ENCODE measurements at places on chromosomes 16 and 17.

GRCh38 chr17:16352667-16353316 is 477 bp downstream of the CENPV start:
- no peak for DNase-seq

DNA sequence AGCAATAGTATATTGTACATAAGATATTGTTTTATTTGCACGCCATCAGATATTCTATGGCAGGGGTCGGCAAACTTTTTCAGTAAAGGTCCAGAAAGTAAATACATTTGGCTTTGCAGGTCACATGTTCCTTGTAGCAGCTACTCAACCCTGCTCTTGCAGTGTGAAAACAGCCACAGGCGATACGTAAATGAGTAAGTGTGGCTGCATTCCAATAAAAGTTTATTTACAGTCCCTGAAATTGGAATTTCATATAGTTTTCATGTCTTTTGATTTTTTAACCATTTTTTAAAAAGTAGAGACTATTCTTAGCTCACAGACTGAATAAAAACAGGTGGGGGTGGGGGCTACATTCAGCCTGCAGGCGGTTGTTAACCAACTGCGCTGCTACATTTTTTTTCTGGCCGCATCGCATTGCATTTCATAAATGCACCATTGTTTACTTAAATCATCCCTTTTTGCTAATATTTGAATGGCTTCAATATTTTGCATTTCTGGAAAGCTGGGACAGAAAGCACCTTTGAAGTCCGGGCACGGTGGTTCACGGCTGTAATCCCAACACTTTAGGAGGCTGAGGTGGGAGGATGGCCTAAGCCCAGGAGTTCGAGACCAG is 50.5 kb upstream of the HAPSTR1 start:
- DNase-seq = no peak

- DNase-seq = no peak
These were observed 3.9 kb downstream of the MXRA7 start for GRCh38 chr17:76706817-76707216.

DNA sequence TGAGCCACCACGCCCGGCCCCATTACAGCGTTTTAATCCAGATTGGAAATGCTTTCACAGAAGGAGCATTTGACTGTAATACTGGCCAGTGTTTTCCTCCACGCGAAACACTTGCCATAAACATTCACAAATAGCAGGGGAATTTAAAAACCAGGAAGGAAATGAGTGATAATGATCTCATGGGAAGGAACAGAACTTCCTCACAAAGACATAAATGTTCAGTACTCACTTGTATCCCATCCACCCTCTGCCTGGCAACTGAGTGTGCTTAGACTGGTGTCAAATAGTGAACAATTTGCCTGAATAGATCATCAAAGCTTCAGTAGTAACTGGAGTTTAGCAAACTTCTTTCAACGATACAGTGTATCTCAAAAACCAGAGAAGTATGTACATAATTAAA is 54.1 kb downstream of the PSMD12 start:
- no peak for DNase-seq

DNA sequence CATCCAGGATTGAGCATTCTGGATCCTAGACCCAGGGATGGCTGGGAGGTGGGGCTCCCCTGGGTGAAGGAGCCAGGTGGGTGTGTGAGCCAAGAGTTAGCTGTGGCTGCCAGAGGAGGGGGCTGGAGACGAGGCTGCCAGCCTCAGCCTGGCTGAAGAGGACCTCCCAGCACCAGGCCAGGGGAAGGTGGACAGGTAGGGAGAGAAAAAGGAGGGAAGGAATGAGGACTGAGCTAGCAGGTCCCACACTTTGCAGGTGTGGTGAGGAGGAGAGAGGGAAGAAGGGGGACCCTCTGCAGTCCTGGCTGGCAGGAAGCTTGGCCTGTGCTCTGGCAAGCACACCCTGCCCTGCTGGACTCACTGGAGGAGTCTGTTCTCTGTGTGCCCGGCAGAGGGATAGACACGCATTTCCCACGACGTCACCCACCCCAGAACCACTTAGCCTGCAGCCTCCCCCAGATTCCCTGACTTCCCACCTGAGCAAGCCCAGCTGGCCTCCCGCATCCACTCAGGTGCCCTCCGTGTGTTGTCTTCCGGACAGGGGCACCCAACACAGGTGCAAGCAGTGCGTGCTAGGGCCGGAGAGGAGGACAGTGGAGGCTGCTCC is 42.0 kb downstream of the SOCS3 start:
- DNase-seq = no peak

DNA sequence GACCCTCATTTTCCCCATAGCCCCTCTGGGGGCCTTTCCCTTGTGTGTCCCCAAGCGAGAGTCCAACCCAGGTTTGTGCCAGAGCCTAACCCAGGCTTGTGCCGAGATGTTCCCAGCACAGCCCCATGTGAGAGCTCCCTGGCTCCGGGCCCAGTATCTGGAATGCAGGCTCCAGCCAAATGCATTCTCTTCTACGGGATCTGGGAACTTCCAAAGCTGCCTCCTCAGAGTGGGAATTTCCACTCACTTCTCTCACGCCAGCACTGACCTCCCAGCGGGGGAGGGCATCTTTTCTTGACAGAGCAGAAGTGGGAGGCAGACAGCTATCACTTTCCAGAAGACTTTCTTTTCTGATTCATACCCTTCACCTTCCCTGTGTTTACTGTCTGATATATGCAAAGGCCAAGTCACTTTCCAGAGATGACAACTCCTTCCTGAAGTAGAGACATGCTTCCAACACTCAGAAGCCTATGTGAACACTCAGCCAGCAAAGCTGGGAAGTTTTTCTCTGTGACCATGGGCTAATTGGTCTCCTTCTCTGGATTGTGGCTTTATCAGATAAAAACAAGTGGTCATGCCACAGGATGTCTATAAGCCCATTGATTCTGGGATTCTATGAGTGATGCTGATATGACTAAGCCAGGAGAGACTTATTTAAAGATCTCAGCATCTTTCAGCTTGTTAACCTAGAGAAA is 2.5 kb upstream of the CCL2 start:
- DNase-seq = no peak

DNA sequence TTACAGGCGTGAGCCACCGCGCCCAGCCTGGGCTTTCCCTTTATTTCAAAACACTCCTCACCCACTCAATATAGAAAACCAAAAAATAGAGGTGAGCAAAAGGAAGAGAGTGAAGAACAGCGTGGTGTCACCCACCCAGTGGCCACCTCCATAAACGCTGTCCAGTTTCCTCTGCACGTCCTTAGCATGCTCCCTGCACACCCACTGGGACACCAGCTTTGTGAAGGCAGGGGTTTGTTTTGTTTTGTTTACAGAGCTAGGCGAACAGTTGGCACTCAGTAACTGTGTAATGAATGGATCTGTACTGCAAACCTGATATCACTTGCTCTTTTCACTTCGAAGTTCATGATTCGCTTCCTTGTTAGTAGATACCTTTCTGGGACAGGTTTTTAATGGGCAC is 73.0 kb downstream of the PRKCB start:
- no peak for DNase-seq
